Kidney capillary endothelial cell (primary cell): ENCODE measurements at places on chromosomes 3 and 15.

GRCh38 chr3:74149466-74149865 lies 465.0 kb downstream of the CNTN3 start:
- no peak for DNase-seq

DNA sequence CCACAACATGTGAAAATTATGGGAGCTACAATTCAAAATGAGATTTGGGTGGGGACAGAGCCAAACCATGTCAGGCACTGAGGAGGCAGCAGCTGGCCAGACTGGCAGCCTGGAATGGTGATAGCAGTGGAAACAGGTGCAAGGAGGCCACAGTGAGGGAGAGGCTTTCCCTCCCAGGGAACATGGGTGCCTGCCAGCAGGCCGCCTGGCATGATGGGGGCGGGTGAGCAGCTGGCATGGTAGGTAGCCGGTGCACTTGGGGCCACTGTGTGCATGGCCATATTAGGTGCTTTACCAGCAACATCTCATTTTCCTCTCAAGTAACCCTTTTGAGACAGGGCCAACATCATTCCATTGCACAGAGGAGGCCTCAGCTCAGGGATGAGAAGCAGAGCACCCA lies 18.3 kb upstream of the MRPS22 start:
- DNase-seq, result no peak

GRCh38 chr3:187398955-187399354 lies 30.8 kb downstream of the RTP4 start:
- DNase-seq, result no peak

GRCh38 chr15:76360416-76360815 lies 23.8 kb downstream of the ISL2 start:
- DNase-seq, result no peak

GRCh38 chr3:172824229-172824628 lies 73.7 kb downstream of the ECT2 start:
- DNase-seq, result no peak

GRCh38 chr15:64763462-64763861 lies 11.9 kb downstream of the RBPMS2 start:
- DNase-seq, result no peak

DNA sequence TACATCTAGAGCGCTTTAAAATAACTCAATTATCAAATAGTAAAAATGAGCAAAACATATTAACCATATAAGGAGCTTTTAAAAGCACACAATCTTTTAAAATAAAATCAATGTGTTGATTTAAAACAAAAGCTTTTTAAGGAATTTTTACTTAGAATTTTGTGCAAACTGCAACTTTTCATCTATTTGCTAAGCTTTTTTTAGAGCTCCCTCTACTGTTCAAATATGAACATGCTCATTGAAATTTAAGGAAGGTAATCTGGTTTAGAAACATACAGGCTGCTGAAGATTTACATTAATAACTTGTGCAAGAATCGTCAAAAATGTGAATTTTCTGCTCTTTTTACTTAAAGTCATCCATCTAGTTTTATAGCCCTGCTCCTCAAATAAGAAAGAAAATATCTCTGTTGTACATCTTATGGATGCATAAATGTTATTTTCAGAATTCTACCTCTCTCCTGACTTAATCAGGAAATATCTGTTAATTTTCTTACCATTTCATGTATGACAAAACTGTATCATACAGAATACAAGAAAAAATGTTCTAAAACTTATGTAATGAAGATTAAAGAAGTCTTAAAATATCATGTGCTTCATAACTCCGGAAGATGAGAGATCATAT lies 469.4 kb upstream of the ROBO2 start:
- DNase-seq, result peak; percentile 37

- no peak for DNase-seq
Observed at GRCh38 chr3:111590143-111590491, 5.0 kb downstream of the ZBED2 start.

DNA sequence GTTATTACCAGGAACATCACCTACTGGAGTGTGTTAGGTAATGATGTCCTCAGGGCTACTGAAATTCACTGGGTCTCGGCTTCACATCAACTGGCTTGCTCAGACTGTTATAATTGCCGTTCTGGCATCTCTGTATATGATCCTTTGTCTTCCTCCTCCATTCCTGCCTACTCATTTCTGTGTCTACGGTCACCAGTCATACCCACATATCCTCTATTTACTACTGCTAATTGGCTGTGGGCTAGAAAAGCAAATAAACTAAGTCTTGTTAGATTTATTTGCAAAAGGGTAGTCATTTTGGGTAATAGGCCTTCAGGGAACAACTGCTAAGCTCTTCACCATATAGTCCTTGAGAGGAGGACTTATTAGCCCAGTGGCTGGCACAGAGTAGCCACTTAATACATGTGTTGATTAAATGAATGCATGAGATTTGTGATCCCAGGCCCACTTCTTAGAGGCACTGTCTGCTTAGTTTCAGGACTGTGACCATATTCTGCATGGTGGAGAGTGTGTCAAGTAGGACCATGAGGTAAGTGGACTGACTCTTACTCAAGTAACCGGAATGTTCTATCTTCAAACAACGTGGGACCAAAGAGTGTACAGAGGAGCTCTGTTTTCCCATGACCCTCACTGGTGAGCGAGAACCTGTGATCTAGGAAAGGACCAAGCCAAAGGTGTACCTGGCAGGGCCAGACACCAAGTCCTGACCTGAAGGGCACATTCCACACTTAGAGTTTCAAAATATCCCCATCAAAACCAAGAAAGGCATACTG lies 13.2 kb downstream of the ZDHHC3 start:
- no peak for DNase-seq

- DNase-seq, result no peak
Observed at GRCh38 chr3:62926494-62926893, 51.3 kb upstream of the CADPS start.

DNA sequence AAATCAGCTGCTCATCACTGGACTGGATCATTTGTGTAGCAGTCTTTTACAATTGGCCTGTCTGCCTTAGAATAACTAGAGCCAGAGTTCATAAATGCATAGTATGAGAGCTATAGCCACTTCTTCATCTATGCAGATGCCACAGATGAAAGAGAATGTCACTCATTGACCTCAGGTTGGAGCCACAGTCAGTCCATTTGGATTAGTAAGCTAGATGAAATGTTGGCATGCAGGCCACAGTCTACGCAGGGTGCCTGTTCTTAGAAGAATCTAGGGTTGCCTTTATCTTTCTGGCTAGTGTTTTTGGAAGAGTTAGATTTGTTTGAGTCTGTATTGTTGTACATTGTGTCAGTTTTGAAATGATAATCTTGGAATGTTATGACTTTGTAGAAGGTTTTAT lies 25.4 kb upstream of the EDEM1 start:
- DNase-seq, result no peak

- no peak for DNase-seq
Observed at GRCh38 chr15:71746719-71747118, 63.6 kb upstream of the NR2E3 start.

DNA sequence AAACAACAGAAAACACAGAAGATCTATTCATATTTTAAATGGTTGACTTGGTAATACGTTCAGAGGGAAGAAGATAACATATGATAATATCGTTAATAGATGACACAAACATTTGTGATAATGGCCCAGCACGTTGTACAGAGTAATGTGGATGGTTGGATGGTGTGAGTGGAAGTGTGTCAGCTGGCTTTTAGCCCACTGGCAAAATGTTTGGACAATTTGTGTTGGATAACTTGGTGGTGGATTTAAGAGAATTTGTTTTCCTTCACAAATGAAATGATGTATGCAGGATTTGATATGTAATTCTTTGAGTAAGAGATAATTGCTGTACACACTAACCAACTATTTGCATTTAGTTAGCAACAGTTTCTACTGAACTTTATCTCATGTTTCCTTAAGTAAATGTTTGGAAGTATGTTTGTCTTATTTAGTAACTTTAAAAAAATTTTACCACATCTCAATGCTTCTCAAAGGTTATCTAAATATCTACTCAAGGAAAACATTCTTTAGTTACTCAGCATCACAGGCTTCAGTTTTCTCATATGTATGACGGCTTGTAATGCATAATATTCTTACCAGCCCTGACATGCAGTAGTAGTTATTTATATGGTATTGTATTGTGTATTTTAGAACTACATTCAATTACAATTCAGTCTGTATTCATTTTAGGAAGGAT lies 328.5 kb upstream of the GOLIM4 start:
- DNase-seq, result no peak
